BE2C (cell line): ENCODE measurements at places on chromosomes 13 and 19.

GRCh38 chr13:61727767-61728166 lies 312.1 kb upstream of the PCDH20 start:
- no peak for DNase-seq

- DNase-seq = no peak
Measured at GRCh38 chr19:3591876-3592613, 6.8 kb downstream of the GIPC3 start.

- DNase-seq = no peak
Measured at GRCh38 chr13:76759877-76760276, 126.3 kb downstream of the KCTD12 start.

DNA sequence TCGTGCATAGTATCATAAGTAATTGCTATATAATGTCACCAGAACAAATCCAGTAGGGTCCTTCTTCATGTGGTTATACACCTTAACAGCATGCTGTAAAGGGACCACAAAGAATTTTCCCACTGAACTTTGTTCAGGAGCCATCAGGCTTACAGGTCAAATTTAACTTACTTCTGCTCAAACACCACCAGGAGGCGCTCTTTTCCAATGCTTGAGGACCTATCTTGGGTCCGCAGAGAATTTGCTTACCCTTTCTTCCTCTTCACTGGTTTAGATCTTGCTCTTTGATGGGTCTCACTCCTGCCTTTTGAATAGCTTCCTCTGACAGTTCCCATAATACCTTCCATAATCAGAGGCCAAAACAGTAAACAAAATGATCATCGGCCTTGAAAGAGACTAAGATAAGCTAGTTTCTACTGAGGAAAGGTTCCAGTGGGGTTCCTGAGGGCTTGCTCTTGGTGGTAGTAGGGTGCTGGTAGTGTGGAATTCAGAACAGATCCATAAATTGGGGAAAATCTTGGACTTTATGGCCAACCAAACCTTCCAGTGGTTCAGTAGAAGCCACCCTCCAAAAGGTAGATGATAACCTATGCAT lies 37.4 kb downstream of the SCGB2B2 start:
- DNase-seq = peak; percentile 74

- no peak for DNase-seq
Measured at GRCh38 chr13:62850331-62850730, 1434.7 kb upstream of the PCDH20 start.

DNA sequence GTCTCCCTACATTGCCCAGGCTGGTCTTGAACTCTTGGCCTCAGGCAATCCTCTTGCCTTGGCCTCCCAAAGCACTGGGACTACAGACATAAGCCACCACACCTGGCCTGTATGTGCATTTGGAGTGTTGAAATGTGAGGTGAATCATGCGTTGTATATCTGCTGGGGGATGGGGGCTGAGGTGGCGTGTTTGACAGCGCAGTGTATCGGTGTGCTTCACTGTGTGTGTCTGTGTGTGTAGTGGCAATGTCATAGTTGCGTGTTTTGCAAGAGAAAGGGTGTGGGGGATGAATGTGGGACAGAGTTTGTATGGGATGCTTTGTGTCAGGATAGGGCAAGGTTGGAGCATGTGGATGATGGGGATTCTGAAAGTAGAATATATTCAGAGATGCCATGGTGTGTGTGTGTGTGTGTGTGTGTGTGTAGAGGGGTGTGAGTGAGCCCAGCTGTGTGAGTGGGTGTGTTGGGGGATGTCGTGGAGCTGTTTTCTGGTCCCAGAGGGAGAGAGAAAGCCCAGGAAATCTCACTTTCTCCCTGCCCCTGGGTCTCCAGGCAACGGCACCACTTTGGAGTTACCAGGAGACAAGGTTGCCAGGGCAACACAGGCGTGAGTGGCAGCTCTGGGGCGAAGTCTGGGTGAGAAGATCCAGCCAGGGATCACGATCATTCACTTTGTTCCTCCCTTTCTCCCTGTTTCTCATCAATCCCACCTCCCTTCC lies 1.1 kb upstream of the SWSAP1 start:
- DNase-seq = peak; percentile 88

DNA sequence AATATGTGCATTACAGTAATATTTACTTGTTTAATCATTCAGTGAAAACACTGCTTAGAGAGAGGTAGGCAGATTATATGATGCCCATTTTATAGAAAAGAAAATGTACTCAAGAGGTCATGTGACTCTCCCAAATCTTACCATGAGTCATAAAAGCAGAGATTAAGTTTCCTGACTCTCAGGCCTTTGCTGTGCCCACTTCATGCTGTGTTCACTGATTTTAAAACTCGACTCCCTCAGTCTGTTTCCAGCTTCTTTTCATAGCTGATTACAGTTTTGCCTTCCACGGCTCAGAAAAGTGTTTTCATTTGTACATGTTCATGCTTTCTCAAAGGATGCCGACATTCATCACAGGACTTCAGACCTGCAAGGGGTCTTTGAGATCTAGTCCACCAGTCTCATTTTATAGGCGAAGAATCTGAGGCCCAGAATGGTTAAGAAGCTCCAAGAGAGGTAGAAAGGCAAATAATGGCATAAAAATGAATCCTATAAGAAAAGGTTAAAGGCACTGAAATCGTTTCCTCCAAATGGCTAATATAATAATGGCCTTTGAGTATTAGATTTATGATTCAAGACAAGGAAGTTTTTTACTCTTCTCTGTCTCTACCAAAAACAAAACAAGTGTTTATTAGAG lies 9.0 kb upstream of the IPO5 start:
- no peak for DNase-seq

DNA sequence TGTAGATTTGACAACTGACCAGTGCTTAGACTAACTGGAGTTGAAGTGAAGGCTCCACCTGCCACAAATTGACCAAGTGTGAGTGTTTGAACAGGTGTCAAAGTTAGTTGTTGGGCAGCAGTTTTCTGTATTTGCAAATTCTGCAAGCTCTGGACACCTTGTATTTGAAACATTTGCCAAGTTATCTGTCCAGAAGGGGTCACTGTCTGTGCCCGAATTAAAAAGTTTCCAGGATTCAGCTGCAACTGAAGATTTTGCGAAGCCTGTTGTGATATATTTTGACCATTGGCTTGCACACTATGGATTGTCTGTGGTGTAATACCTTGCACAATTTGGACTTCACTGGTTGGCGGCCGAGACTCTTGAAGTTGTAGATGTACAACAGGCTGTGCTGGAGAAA lies 1690.7 kb downstream of the SLITRK5 start:
- no peak for DNase-seq

- DNase-seq = no peak
Measured at GRCh38 chr13:44561351-44561750, 14.8 kb downstream of the TSC22D1 start.
